ENCODE measurements at places on chromosomes 13 and 19.

DNA sequence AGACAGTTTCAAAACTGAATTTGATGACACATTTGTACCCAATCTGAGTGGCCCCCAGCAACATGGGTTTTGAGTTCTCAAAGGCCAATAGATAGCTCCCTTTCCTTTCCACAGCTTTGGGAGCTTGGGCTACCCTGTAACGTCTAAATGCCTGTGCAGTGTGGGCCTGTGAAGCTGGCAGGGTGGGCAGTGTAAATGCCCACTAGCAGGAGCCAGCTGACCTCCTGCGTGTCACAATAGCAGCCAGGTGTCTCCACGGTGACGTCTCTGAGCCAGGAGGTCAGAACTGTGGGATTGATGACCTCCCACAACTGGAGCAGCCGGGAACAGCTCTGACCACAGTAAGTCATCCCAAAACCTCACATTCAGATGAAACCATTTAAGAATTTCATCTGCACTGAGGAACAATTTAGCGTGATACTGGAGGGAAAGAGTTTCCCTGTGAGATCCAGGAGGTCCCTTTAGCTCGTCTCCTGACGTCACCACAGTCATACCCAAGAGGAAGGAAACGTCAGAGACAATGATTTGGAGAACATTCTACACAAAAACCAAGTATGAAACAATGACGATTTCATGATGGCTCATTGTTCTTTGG, at the start of gene IPO5:
TSS of gene IPO5 (plus strand) at position 300 of the 595 bp plus-strand sequence. CDS start 23,022 bp downstream, outside the sequence.
- no peak for DNase-seq

- no peak for DNase-seq
Observed at GRCh38 chr13:71274923-71275608, 591.9 kb downstream of the DACH1 start.

GRCh38 chr19:51547397-51548212, 16.1 kb upstream of the SIGLEC6 start:
- no peak for DNase-seq

DNA sequence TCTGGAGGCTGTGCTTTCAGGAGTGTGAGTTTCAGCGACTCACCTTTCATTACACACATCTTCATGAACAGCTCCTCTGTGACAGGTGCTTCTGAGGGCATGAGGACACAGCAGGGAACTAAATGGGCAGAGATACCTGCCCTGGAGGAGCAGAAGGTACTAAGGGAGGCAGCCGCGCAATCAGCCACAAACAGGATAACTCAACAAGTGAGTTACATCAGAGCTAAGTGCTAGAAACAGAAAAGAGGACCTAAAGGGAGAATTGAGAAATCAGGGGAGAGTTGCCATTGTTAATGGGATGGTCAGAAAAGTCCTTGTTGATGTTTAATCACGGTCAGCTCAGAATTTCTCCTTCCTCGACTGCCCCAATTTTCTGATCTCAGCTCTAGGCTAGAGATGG, 42.5 kb downstream of the SYDE1 start:
- DNase-seq: no peak

DNA sequence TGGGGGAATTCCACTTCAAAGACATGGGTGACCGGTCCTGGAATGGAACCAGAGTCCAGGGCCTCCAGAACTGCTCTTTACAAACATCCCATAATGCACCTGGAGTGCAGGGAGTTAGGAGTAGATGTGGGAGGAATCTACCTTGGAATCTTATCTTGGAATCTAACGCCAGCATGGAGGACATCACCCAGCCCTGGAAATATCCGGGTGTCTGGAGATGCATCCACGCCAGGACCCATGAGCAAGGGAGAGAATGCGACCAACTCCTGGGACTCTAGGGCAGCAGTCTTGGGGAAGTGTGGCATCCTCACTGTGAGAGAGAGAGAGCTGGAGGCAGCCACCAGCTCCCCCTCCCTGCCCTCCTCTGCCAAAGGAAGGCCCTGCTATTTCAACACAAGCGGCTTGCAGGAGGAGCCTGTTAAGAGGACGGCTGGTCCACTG, 211.8 kb downstream of the UQCRFS1 start:
- DNase-seq: no peak

GRCh38 chr13:106151056-106151699, 384.3 kb downstream of the EFNB2 start:
- DNase-seq: no peak

DNA sequence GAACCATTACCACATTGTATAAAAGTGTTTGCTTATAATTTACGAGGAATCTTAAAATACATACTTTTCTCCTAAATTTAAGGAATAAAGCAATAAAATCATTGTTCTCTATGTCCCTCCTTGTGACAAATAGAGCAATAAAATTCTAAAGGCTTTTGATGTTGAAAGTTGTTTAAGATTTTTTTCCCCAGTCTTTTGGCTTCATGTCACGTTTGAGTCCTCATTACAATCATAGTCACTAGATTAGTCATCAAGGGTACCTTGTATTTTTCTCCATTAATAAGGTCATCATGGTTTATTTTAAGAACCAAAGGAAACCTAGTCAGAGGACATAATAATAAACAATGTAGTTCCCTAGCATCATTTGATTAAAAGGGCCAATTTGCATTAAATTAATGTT, 3.2 kb downstream of the WBP4 start:
- no peak for DNase-seq

GRCh38 chr19:17328517-17329365, 5.9 kb downstream of the ANO8 start:
- no peak for DNase-seq

DNA sequence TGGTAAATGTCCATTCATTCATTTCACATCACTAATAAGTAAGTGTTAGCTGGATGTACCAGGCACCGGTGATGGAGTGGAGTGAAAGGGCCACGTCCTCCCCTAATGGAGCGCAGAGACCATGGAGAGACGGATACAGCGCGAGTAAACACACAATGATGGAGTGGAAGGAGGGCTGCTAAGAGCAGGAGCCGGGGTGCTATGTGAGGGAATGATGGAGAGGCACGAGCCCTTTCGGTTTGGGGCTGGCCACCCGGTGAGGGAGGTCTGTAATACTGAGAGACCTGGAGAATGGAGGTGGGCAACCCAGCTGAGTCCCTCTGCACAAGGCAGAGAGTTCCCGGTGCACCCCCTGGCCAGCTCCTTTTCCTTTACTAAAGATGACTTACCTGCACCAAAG, 53.7 kb downstream of the PEPD start:
- DNase-seq: no peak

GRCh38 chr13:51262501-51263211, 40.5 kb downstream of the FAM124A start:
- no peak for DNase-seq

DNA sequence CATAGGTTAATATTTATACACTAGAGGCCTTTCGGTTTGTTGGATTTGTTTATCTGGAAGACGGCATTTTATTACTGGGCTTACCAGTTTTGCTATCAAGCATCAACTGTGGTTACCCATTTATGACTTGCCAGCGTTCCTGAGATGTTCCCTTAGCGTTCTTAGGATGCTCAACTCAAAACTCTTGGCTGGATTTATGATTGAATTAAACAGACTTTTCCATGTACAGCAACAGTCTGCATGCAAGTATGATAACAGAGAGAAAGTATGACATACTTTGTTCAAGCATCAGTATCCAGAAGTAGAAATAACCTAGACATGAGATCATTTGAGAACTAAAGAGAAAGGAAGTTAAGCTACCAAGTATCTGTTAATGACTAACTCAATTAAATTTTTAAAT, 29.9 kb upstream of the RNF113B start:
- DNase-seq: no peak

DNA sequence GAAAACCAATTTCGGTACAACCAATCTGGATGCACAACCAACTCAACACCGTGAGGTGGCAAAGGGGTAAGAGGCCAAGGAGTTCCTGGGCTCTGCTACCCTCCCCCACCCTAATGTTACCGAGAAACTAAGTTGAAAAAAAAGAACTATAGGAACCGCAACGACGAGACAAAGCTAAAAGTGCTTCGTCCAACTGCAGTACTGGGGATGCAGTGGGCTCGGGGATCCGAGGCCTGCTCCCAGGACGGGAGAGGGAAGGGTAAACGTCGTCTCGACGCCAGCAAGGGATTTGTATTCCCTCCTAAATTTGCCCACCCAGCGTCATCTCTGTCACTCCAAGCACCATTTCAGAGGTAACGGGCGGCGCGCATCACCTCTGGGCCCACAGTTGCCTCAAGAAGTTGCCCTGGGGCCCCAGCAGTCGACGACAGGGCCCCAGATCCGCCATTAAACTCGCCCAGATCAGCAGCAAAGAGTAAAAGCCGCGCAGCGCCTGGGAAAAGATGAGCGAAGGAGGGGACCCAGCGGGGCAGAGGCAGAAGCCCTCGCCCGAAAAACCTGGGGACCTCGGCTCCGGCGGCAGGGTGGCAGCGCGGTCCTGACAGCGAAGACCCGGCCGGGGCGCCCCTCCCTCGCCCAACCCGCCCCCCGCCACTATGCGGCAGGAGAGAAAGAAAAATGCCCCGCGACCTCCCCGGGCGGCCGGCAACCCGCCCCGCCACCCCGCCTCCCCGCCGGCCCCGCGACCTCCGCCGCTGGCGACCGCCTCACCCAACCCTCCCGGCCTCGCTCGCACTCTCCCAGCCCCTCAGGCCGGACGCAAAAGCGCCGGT, 752 bp downstream of the ZMYM5 start:
- no peak for DNase-seq

- no peak for DNase-seq
Observed at GRCh38 chr13:21395953-21396352, 63.1 kb downstream of the ZDHHC20 start.

DNA sequence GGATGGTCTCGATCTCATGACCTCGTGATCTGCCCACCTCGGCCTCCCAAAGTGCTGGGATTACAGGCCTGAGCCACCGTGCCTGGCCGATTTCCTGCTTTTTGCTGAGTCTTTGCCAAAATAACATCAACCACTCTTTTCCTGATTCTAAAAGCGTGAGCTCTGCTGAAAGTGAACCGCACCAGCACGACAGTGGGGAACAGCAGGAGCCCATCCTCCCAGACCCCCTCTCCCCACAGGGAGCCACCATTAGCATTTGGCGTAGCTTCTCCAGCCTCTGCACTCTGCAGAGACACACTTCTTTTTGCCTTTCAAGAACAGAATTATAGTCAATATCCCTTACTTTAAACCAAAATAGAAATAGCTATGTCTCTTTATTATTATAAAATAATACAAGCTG, 41.3 kb downstream of the MYH14 start:
- DNase-seq: no peak

GRCh38 chr13:37097076-37097475, 8.4 kb downstream of the CSNK1A1L start:
- no peak for DNase-seq

DNA sequence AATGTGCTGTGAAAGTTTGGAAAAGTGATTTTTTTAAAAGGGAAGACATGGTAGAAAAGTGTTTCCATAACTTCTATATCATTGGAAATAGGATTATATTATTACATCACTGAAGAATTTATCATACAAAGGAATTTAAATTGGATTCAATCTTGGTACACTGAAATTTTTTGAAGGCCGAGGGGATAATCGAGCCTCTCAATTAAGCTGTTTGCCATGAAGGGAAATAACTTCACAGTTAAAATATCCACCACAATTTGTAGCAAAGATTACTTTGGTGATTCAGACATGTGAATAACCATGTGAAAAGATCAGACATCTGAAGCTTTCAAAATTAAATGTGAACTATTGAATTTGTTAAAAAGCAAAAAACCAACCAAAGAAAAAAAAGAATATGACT, 215.3 kb downstream of the KLF5 start:
- DNase-seq: no peak

GRCh38 chr13:106573868-106574267, 5.9 kb upstream of the ARGLU1 start:
- no peak for DNase-seq

GRCh38 chr13:20274466-20274865, 42.3 kb upstream of the GJB6 start:
- DNase-seq: no peak

GRCh38 chr19:47158879-47159503, 28.4 kb downstream of the SAE1 start:
- no peak for DNase-seq

GRCh38 chr13:36553491-36553890, 120.3 kb upstream of the SERTM1 start:
- no peak for DNase-seq

- DNase-seq: no peak
Observed at GRCh38 chr13:99977334-99977911, 4.2 kb upstream of the ZIC2 start.

- no peak for DNase-seq
Observed at GRCh38 chr13:97535614-97536013, 101.6 kb downstream of the RAP2A start.

DNA sequence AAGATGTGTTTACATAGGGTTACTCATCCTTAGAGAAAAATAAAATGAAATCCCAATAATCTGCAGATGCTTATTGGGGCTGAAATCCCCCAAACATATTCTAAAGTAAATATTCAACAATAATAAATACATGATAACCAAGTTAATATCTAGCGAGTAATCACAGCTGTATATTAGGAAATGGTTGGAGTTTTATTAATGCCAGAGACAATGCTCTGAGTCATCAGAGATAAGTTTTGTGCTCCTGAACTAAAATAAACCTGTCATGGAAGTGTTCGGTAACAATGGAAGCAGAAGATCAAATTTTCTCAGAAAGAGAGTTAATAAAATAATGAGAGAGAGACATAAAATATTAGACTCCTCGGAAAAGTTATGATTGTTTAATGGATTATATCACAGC, 31.4 kb downstream of the FLT1 start:
- DNase-seq: no peak

GRCh38 chr13:59269476-59269875, 894.3 kb downstream of the DIAPH3 start:
- no peak for DNase-seq

DNA sequence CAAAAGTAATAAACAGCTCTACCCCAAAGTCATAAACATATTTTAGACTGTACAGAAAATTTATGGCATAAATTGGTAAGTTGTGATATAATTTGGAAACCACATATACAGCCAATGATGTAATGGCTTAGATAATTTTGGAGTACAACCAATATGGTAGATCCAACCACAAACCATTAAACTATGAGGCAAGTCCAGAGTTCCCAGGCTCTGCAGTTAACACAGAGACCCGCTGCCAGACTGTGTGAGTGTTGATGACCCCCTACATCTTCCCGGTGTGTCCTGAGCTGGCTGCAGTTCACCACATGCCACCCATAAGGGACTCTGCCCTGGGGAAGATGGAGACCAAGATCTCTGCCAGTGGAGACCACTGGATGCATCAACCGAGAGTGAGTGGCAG, 9.9 kb upstream of the SERPINE3 start:
- DNase-seq: no peak

DNA sequence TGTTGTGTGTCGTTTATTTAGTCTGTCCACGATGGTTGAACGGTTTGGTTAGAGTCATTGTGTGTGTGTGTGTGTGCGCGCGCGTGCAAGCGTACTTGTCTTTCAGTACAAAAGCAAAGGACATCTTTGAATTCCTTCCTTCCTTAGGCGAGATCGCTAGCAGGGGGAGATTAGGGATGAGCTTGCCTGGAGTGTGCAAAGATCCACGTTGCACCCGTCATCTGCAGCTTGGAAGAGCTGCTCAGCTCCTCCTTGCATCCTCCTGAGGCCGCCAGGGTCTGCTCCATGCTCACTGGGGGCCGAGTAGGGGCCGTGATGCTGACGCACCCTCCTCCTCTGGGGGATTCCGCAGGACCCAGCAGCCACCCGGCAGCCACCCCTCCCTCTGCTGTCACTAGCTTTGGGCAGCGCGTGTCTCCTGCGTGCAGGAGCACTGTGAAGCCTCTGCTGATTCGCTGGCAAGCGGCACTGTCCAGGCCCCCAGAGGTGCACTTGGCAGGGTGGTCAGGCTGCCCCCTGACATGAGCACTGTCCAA, 137.3 kb downstream of the KDM4B start:
- DNase-seq: no peak

- no peak for DNase-seq
Observed at GRCh38 chr13:36796052-36796451, 23.0 kb upstream of the RFXAP start.

- no peak for DNase-seq
Observed at GRCh38 chr13:42106998-42107397, 58.5 kb downstream of the DGKH start.
